ENCODE measurements at places on chromosomes 6 and 20.
A peak's percentile ranks its signal among the peaks of the same experiment; 100 is the strongest.

DNA sequence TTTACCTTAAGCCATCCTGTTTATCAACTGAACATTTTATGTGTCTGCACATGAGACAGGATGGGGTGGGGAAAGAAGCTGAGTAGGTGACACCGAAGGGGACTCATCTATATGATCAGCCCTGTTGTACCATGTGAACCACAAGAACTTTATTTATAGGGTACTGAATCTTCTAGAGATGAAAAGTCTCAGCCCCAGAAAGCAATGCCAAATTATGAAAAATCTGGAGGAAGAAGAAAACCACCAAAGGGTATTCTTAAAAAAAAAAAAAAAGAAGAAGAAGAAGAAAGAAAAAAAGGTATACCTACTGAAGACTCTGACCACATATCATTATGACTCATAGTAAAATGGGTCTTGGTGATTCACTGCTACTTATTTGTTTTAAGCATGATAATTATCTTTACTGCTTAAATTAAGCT, 39.8 kb upstream of the HBS1L start:
- no peak for DNase-seq

- DNase-seq, result no peak
Measured at GRCh38 chr6:13787137-13787536, 27.2 kb downstream of the MCUR1 start.

DNA sequence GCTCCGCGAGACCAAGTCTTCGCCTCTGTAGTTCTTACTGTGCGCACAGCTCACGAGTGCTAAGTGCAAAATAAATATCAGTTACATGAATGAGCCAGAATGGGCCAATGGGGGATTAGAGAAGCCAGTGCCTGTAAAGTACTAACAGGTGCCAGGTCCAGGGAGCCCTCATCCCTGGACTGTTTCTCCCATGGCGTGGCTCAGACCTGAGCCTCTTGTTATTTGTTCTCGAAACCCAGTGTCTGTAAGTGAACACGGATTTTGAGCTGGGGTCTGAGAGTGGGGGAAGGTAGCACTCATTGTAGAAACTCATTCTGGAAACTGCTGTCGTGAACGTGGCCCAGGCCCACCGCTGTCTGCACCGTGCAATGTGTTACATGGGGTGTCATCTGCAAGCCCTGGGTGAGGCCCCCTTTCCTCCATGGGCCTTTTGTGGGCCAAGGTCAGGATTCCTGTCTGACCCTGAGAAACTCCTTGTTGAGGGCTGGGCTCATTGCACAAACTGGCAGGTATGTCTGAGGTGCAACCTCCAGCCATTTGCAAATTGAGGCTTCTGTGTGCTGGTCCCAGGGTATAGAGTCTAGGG, 154.7 kb downstream of the SYCP2 start:
- DNase-seq, result no peak

- no peak for DNase-seq
Measured at GRCh38 chr6:38476141-38476540, 163.6 kb downstream of the BTBD9 start.

GRCh38 chr6:159261995-159262394, 92.8 kb downstream of the FNDC1 start:
- DNase-seq, result no peak

DNA sequence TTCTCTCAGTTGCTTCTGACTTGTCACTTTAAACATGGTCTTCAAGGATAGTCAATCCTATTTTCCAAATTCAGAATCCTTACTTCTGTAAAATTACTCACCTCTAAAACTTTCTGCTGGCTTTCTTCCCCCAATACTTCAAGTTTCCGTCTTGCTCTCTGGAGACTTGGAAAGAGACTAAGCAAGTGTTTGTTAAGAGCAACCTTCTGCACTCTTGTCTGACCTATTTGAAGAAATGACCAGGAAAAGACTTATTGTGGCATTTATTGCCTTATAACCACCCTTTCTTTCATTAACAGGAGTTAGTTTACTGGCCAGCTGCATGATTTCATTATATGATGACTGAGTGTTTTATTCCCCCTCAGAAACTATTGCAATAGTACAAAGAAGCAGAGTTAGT, 181.0 kb downstream of the TBC1D7 start:
- DNase-seq, result no peak

- DNase-seq, result peak; percentile 27
Measured at GRCh38 chr20:5039255-5039657, 37.9 kb upstream of the SLC23A2 start.

- no peak for DNase-seq
Measured at GRCh38 chr20:35232575-35232974, 6.1 kb downstream of the MMP24 start.

DNA sequence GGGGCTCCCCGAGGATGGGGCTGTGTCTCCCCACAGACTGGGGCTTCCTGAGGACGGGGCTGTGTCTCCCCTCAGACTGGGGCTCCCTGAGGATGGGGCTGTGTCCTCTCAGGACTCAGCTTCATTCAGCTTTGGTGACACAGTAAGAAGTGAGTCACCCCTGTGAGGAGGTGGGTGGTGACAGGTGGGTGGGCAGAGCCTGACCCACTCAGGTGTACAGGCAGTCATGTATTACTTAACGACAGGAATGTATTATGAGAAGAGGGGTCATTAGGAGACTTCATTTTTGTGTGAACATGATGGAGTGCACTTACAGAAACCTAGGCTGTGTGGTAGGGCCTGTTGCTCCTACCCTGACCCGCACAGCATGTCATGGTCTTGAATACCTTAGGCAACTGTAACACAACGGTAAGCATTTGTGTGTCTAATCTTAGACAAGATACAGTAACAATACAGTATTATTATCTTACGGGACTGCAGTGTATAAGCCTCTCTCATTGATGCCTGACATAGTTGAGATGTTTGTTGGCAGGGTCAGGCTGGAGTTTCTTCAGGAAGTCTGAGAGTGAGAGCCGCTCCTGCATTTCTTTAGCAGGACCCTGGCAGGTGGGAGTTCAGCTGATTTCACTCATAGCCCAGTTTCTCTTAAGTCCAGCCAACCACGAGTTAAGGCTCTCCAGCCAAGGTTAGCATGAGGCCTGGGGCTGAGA, 10.9 kb upstream of the PGC start:
- DNase-seq, result no peak

DNA sequence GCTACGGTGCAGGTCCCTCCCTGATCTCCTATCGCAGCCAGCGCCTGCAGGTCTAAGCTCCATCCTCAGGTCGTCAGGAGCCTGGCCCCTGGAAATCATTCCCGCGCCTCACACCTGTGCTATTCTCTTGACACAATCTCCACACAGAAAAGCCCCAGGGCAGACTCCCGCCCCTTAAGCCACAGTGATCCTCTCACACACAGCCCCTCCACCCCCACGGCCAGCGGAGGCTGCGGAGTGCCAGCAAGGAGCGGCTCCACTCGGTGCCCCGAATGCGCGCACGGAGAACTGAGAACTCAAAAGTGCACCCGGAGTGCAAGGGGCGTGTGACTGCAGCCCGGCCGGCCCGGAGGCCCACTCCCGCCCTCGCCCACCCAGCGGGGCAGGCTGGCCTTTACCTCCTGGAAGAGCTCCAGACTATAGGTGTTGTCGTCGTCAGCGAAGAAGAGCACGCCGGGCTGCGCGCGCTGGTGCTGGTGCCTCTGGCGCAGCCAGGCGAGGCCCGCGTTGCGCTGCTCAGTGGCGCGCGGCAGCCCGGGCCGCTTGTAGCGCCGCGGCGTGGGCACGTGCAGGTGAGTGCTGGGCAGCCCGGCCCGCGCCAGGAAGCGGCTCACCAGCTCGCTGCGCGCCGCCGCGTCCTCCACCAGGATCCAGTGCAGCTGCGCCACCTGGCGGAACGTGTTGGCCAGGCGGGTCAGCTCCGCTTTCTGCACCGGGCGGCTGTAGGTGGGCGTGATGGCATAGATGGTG, 1.2 kb downstream of the B3GAT2 start:
- DNase-seq, result peak; percentile 75

GRCh38 chr6:116003668-116004067, 57.0 kb downstream of the FRK start:
- DNase-seq, result no peak

GRCh38 chr6:29810371-29810770, 17.3 kb upstream of the HLA-G start:
- DNase-seq, result no peak

DNA sequence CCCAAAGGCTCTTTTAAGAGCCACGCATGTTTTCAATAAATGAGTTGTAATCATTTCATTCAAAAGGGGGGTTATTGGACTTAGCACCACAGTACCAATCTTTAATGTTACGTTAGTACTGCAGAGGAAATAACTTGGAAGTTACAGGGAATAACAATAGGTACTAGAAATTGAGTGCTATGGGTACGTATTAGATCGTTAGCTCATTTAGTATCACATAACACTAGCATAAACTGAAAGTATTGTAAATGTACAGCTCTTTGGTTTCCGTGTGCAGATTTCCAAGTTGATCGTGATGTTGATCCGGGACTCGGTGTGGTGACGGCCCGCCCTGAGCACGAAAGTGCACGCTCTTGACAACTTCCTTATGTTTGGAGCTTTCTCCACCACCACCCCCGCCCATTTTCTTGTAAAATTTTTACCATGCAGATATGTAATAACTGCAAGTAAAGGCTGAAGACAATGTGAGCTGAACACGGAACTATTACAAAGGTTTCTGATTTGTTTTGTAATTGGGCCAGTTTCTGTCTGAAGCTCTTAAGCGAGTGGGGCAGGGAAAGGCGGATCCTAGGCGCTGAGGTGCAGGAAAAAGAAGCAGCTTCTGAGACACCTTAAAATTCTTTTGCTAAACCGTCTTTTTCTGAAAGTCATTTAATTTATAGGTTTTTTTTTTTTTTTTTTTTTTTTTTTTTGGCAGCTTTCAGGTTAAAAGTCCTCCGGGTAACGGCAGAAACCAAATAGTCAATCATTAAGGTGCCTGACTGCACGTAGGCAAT, 71.5 kb downstream of the HFE start:
- DNase-seq, result no peak

GRCh38 chr20:58702161-58702510, 9.5 kb downstream of the NPEPL1 start:
- DNase-seq, result no peak

- DNase-seq, result no peak
Measured at GRCh38 chr6:158654498-158654897, 4.6 kb downstream of the SYTL3 start.

DNA sequence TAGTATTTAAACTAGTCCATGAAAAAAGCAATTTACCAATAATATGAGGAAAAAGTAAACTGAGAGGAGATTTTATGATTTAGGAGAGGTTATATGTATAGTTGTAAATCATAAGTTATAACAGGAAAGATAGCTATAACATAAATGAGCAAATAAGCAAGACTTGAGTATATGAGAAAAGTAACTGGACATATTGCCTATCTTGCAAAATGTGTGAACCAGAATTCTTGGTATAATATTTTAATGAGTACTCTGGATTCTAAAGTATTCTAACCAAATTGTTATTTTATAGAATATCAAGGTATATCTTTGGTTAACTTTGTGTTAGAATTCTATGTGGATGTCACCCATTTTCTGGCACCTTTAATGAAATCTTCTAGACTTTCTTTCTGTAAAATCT, 124.6 kb downstream of the PHF3 start:
- no peak for DNase-seq

DNA sequence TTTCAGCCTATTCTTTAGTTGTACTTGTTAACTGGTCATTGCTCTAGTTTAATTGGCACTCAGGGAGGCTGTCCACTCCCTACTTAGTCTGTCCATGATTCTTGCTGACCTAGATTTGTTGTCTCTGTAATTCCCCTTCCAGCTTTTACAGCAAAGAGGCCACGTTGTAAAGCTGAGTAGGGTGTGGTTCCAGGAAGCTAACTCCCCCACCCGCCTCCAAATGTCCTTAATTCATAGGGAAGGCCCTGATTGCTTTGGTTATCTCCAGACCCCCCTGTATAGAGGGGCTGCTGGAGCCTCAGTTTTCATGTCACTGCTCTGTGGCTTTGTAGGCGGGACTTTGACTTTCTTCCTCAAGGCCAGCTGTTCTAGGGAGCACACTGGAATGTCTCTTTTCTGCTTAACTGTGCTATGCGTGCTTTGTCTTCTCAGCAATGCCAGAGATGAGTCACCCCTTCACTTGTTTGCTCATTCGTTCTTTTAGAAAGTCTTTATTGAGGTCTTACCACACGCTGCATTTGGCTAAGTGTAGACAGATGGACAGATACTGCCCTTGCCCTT, 175.1 kb upstream of the JAG1 start:
- DNase-seq, result no peak

DNA sequence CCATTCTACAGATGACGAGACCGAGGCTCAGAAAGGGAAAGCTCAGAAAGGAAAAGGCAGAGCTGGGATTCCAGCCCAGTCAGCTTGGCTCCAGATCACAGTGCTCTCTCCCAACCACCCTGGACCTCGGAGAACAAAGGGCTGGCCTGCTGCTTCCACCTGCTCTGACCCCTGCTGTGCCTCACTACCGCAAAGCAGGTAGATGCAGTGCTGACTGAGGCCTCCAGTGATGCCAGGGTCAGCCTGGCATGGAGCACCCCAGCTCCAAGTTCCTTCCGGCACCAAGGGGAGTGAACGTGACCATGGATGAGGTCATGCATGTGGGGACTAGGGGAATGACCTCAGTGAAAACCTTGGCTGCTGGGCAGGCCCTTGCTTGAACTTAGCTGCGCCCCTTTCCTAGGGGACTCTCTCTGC, 20.7 kb upstream of the TLDC2 start:
- no peak for DNase-seq

GRCh38 chr6:140537834-140538705, 1163.6 kb upstream of the CITED2 start:
- DNase-seq, result no peak

- no peak for DNase-seq
Measured at GRCh38 chr6:161489626-161490306, 215.9 kb upstream of the AGPAT4 start.

- no peak for DNase-seq
Measured at GRCh38 chr6:52115145-52115741, 27.8 kb upstream of the PKHD1 start.

Data from stimulated activated CD8-positive, alpha-beta memory T cell treated with anti-CD3 and anti-CD28 coated beads, Interleukin-7, amount 100 ng/mL, for 1 hour (primary cell).